Activated naive CD8-positive, alpha-beta T cell treated with anti-CD3 and anti-CD28 coated beads for 36 hours (primary cell): ENCODE measurements at places on chromosomes 5 and 9.

DNA sequence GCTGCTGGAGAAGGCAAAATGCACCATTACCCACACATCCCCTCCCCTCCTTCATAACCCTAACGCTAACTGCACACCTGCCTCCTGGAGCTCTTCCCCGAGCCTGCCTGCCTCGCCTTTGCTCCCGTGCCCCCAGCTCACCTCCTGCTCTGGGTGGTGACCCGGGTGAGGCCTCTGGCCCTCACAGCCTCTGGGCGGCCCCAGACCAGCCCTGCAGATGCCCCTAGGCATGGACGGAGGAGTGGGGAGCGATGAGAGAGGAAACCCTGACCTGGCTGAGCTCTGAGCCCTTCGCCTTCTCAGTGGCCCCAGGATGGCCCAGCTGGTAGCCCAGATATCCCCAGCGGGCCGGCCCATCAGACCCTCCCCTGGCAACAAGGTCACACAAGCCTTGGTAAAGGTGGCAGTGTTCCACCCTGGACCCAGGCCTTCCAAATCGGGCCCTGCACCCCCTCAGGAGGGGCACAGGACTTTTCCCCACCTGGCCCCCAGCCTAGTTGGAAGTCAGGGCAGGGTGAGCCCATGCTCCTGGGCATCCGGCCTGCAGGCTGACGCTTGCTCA lies 14.5 kb upstream of the CAMSAP1 start:
- no peaks in the 10 kb centered on the region for H3K27me3 ChIP-seq
- peaks cover 21% of the 10 kb centered on the region for H3K4me1 ChIP-seq
- no peak for DNase-seq
- no peak overlapping the region for H3K27ac ChIP-seq
- H3K4me3 ChIP-seq, result no peak overlapping the region
- peaks cover 18% of the 10 kb centered on the region for H3K36me3 ChIP-seq

DNA sequence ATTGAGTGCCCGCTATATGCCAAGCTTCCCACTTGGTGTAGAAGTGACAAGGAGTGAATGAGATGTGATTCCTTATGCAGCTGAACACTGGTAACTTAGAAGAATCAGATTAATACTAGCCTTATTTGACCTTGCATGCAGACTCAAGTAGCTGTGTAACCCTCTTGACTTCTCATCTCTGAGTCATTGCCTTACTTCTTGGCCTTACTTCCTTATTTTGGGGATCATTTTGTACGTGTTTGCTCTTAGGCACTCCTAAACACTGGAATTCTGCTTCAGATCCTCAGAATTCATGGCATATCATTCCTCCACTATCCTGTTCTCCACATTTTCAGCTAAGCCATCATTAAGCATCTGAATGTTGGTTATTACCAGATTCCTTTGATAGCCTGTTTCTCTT lies 948.9 kb upstream of the ARRDC3 start:
- no peaks in the 10 kb centered on the region for H3K27me3 ChIP-seq
- no peaks in the 10 kb centered on the region for H3K36me3 ChIP-seq
- H3K4me1 ChIP-seq, result no peaks in the 10 kb centered on the region
- no peak for DNase-seq
- no peak overlapping the region for H3K27ac ChIP-seq
- no peak overlapping the region for H3K4me3 ChIP-seq

GRCh38 chr5:135307143-135307903 lies 91.7 kb downstream of the MACROH2A1 start:
- H3K27ac ChIP-seq, result no peak overlapping the region
- no peaks in the 10 kb centered on the region for H3K36me3 ChIP-seq
- H3K27me3 ChIP-seq, result peaks cover 9% of the 10 kb centered on the region
- H3K4me1 ChIP-seq, result peaks cover 16% of the 10 kb centered on the region
- DNase-seq, result no peak
- H3K4me3 ChIP-seq, result no peak overlapping the region

DNA sequence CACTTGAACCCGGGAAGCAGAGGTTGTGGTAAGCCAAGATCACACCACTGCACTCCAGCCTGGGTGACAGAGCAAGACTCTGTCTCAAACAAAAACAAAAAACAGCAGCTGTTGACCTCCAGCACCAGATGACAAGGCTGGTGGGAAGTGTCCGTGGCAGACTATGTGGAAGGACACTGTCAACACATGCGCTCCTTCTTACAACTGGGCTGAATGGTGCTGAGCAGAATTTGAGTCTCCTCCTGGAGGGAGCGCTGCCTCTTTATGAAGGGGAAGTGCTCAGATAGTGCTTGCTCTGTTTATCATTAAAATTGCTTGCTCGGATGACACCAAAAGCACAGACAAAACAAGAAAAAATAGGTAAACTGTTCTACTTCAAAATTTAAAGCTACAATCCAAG lies 9.2 kb upstream of the CFAP157 start:
- H3K4me1 ChIP-seq, result peaks cover 10% of the 10 kb centered on the region
- no peak overlapping the region for H3K27ac ChIP-seq
- H3K27me3 ChIP-seq, result no peaks in the 10 kb centered on the region
- H3K36me3 ChIP-seq, result no peaks in the 10 kb centered on the region
- H3K4me3 ChIP-seq, result no peak overlapping the region

- peaks cover 29% of the 10 kb centered on the region for H3K27me3 ChIP-seq
- peaks cover 12% of the 10 kb centered on the region for H3K4me1 ChIP-seq
- no peak overlapping the region for H3K4me3 ChIP-seq
- H3K36me3 ChIP-seq, result no peaks in the 10 kb centered on the region
- DNase-seq, result no peak
- H3K27ac ChIP-seq, result no peak overlapping the region
These were observed 86.3 kb downstream of the AK8 start for GRCh38 chr9:132791699-132792240.

DNA sequence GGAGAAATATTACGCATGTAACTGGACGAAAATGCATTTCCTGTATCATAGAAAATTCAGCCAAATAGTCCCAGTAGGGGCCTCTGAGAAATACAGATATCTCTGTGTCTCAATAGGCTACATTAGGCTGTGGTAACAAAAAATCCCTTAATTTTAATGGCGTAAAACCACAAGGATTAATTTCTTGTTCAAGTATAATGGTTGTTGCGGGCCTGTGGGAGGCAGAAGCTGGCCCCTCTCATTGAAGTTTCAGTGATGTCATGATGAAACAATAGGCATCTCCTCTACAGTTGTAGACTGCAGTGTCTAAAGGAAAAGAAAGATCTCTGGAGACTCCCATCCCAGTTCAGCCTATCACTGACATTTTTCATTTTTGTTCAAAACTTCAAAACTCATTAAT lies 1625.6 kb upstream of the C9orf72 start:
- H3K27ac ChIP-seq, result no peak overlapping the region
- no peak overlapping the region for H3K4me3 ChIP-seq
- no peaks in the 10 kb centered on the region for H3K36me3 ChIP-seq
- no peaks in the 10 kb centered on the region for H3K4me1 ChIP-seq
- DNase-seq, result no peak
- H3K27me3 ChIP-seq, result no peaks in the 10 kb centered on the region
